ENCODE measurements at places on chromosomes 7 and 10.

DNA sequence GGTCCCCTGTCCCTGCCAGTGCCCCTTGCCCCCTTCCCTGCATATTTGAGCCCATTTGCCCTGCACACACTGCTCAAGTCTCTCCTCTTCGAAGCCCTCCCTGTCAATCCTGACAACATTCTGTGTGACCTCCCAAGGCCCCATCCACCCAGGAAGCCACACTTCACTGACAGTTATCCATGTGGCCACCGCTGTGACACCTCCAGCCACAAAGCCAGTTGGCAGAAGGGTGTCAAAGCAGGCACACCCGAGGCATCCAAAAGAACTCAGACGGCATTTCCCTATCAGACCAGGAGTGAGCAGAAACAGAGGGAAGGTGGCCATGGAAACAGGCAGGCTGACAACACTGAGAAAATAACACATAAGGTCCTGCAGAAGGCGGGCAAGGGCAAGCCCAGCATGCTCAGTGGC is 4.6 kb downstream of the POLM start:
- no peak for DNase-seq

DNA sequence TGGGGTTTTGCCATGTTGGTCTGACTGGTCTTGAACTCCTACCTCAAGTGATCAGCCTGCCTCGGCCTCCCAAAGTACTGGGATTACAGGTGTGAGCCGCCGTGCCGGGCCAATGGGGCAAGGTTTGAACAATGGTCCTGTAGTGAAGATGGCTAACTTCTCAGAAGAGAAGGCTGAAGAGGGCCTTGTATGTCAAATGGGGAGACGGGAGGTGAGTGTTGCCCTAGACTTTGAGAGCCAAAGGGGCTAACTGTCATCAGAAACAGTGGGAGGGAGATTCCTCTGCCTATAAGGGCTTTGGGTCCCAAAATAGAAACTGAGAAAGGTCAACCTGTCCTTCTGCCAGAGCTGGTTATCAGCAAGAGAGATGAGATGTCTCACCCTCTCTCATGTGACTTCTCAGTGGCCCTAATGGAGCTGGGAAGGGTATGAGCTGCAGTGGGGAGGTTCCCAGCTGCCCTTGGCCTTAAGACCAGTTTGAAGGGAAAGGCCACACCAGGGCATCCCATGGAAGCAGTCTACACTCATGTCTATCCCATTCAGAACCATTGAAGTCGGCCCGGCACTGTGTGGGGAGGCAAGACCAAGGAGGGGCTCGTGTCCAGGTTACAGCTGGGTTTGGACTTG is 1.3 kb upstream of the SAMD8 start:
- DNase-seq: no peak

- no peak for DNase-seq
Measured at GRCh38 chr7:8185926-8186683, 75.9 kb downstream of the ICA1 start.

- DNase-seq: no peak
Measured at GRCh38 chr10:116038259-116038658, 234.7 kb downstream of the GFRA1 start.

GRCh38 chr10:99443500-99443899 is 13.1 kb upstream of the GOT1 start:
- no peak for DNase-seq

GRCh38 chr10:58330431-58330830 is 4.4 kb upstream of the UBE2D1 start:
- DNase-seq: no peak

GRCh38 chr10:80323311-80323710 is 33.2 kb downstream of the DYDC1 start:
- no peak for DNase-seq

- no peak for DNase-seq
Measured at GRCh38 chr7:156979711-156980110, 30.2 kb downstream of the NOM1 start.

DNA sequence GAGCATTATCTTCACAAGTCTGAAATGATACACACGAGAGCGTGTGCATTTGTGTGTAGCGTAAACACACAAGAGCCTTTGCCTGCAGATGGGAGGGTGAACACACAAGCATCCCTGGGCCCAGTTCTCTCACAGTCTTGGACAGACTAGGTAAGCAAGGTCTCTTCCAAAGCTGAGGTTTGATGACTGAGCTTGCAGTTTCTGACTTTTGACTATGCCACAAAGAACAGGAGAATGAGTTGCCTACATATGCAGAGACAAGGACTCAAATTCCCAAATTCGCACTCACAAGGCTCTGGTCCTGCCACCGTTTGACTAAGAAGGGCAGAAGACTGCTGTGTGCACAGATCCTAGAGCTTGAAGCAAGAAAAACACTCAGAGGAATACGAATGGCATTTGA is 55.8 kb downstream of the FAM53B start:
- no peak for DNase-seq

- no peak for DNase-seq
Measured at GRCh38 chr10:62653254-62653653, 151.3 kb upstream of the ADO start.

- no peak for DNase-seq
Measured at GRCh38 chr7:44449584-44449928, 40.9 kb downstream of the NUDCD3 start.

- peak; percentile 20 for DNase-seq
Measured at GRCh38 chr10:4141471-4141870, 356.5 kb upstream of the KLF6 start.

GRCh38 chr10:127776816-127777215 is 39.8 kb downstream of the FOXI2 start:
- no peak for DNase-seq

DNA sequence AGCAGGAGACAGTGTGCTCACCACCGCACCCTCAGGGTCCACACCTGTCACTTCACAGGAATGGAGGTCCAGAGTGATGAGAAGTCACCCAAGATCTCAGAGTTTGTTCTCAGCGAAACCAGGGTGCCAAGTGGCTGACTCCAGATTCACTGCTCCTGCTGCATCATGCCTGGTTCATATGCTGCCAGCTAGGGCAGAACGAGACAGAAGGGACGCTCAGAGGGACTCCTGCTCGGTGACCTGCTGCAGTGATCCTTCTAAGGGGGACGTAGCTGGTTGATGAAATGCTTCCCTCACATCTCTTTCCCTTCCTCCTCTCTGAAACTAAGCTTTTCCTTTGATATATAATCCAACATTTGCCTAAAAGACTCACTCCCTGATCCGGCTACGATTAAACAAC is 248.5 kb downstream of the SFMBT2 start:
- DNase-seq: no peak

DNA sequence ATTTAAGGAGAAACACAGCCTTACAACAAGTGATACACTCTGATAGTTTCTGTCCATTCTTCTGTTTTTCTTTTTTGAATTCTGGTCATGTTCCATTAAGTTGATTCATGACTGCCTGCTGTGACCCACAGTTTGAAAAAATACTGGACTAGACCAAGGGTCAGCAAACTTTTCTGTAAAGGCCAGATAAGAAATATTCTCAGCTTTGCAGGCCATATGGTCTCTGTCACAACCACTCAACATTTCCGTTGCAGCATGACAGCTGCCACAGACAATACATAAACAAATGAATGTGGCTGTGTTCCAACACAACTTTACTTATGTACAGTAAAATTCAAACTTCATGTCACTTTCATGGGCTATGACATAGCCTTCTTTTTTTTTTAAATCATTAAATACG is 156.7 kb downstream of the PLXNA4 start:
- DNase-seq: peak; percentile 96

DNA sequence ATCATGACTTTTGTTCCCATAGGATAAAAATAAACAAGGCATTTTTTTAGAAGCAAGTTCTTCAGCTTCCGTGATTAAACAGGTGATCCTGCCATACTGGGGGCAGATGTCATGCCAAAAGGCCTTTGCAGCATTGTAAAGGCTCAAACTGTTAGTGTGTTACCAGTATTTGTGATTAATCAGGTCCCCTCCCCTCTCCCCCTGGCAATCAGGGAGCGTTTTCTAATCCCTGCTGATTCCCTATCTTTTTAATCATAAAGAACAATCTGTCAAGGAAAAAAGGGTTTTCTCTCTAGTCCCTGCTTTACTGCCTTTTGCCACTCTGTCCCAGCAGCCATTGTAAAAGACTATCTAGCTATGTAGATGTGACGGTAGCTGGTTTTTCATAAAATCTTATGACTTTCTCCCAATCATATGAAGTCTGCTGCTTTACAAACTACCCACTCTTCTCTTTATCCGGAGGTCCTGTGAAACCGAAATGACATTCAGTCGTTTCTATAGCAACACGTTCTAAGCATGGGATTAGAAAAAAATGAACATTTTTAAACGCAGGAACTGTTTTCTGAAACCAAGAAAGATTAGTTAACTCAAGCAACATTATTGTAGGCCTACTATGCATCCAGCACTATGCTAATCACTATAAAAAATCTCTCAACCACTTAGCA is 210.9 kb downstream of the RNLS start:
- DNase-seq: no peak

DNA sequence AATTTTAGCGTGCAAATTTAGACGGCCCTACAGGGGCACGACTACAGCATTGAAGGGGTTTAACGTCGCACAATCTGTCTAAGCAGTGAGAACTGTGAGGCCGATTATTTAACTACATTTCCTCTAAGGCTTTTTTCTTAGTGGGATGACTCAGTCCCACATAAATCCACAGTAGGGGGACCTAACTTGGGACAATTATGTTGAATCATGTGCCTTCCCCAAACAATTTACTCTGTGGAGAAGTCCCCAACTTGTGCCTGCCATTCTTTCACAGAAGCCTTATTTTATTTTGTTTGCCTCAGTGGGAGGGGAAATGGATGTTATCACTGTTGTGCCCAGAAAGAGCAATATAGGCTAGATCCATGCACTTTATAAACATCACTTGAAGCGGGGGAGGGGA is 80.3 kb upstream of the CDCA7L start:
- DNase-seq: no peak

- no peak for DNase-seq
Measured at GRCh38 chr7:21867816-21868575, 77.7 kb downstream of the CDCA7L start.

DNA sequence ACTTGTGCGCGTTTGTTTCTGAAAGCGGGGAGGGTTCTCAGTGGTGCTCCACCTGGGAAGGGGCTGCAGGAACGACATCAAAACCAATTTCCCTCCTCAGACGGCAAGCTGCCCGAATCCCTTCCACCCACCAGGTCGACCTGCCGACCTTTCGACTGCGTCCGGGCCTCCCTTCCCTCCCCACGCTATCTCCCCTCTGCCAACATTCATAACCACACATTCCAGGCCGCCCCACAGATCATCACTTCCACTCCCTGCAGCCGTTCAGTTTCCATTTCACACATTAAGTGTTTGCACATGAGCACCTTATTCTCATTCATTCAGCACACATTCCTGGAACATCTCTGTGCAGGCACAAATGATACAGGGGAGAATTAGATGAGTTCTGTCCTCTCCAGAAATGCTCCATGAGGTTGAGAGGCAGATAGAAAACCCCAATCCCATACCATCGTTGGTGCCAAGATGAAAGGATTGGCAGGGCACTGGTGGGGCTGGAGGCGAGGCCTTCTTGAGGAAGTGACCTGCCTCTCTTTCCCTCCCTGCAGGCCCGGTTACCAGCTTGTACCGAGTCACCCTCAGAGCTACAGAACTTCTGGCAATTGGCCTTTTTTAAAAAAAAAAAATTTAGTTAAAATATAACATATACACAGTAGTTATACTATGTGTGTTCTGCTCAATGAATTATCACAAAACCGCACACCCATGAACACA is 70.0 kb downstream of the MINDY4 start:
- no peak for DNase-seq

GRCh38 chr10:50324046-50324445 is 72.7 kb upstream of the ASAH2 start:
- DNase-seq: no peak

GRCh38 chr7:151157645-151158329 is 9.7 kb downstream of the GBX1 start:
- DNase-seq: peak; percentile 71

DNA sequence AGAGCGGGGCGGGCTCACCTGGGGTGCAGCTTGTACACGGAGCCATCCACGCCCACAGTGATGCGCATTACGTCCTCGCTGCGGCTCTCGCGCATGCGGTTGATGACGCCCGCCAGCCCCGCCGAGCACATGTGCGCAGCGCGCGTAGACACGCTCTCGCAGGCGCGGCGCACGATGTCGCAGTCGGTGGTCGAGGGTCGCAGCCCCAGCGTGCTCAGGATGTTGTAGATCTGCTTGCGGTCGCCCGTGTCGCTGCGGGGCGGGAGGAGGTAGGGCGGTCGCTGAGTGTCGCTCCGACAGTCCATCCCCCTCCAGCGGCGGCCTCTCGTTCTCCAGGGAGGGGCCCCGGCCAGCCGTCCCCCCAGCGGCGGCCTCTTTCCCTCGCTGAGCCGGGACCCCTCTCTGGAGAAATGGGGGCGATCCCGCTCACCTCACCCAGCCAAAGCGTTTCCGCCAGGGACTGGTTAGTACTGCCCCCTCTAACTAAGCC is 4.4 kb upstream of the MYL7 start:
- no peak for DNase-seq

DNA sequence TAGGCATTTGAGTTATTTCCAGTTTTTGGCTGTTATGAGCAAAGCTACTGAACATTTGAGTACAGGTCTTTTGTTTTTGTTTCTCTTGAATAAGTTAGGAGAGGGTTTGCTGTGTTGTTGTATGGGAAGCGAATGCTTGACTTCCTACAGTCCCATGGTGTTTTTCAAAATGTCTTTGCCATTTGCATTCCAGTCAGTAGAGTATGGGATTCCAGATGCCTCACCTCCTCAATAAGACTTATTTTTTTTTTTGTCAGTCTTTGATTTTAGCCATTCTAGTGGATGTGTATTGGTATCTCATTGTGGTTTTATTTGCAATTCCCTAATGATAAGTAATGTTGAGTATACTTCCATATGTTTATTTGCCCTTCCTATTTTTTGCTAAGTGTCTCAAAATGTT is 19.4 kb downstream of the CDK13 start:
- no peak for DNase-seq

DNA sequence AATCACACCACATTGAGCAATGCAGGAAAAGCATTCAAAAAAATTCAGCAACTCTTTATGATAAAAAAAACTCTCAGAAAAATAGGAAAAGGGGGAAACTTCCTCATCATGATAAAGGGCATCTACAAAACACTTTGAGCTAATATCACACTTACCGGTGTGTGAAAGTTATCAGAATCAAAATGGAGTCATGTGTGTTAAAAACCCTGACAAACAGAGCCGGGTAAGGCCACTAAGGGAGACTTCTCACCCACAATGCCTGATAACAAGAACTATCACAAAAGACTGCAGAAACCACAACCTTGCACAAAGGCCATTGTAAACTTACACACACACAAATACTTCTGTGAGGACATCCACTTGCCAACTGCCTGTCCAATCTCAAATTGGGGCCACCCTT is 34.8 kb upstream of the SMARCD3 start:
- DNase-seq: no peak

- no peak for DNase-seq
Measured at GRCh38 chr10:110461530-110461929, 36.2 kb upstream of the DUSP5 start.

- DNase-seq: no peak
Measured at GRCh38 chr7:35555934-35556333, 139.0 kb downstream of the HERPUD2 start.

GRCh38 chr10:26368463-26368862 is 69.7 kb upstream of the APBB1IP start:
- no peak for DNase-seq

GRCh38 chr7:20798081-20798693 is 11.5 kb upstream of the SP8 start:
- peak; percentile 32 for DNase-seq

All from endothelial cell of umbilical vein (primary cell).